Osteocyte (in vitro differentiated cells): ENCODE measurements at places on chromosomes 3 and 15.

DNA sequence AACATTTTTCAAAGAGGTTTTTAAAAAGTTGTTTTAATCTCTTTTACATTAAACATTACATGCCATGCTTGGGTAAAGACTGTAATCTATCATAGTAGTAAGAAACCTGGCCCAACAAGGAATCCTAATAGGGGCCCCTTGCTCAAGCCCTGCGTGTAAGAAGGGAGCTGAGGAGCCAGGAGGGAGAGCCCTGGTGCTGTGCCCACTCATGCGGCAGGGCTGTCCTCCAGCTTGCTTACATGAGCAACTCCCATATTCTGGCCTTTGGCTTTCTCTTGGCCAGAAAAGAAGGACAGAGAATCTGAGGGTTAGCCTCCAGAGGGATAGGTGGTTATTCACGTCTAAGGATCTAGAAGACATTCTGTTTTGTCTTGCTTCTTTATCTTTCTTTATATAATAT lies 49.8 kb downstream of the KBTBD12 start:
- DNase-seq: no peak

GRCh38 chr3:172106037-172106954 lies 66.9 kb downstream of the FNDC3B start:
- no peak for DNase-seq

DNA sequence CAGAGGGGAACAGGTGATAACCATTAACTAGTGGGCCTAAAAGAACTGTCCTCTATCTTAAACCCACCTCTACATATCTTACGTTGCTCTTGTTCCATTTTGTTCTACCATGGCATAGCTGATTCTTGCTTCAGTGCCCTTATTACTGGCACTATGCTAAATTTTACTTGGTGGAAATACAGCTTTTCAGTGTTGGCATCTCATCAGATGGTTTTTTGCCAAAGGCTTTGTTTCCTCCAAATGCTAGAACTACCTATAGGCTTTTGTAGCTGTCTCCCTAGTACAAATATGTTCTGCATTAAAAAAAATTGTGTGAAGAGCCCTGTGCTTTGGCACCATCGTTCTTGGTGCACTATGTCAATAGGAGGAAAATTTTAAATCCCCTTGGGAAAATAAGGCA lies 145.0 kb upstream of the ZBTB20 start:
- DNase-seq: no peak

GRCh38 chr15:63499611-63500010 lies 4.8 kb upstream of the USP3 start:
- no peak for DNase-seq

GRCh38 chr15:39108021-39108420 lies 472.9 kb upstream of the THBS1 start:
- no peak for DNase-seq

DNA sequence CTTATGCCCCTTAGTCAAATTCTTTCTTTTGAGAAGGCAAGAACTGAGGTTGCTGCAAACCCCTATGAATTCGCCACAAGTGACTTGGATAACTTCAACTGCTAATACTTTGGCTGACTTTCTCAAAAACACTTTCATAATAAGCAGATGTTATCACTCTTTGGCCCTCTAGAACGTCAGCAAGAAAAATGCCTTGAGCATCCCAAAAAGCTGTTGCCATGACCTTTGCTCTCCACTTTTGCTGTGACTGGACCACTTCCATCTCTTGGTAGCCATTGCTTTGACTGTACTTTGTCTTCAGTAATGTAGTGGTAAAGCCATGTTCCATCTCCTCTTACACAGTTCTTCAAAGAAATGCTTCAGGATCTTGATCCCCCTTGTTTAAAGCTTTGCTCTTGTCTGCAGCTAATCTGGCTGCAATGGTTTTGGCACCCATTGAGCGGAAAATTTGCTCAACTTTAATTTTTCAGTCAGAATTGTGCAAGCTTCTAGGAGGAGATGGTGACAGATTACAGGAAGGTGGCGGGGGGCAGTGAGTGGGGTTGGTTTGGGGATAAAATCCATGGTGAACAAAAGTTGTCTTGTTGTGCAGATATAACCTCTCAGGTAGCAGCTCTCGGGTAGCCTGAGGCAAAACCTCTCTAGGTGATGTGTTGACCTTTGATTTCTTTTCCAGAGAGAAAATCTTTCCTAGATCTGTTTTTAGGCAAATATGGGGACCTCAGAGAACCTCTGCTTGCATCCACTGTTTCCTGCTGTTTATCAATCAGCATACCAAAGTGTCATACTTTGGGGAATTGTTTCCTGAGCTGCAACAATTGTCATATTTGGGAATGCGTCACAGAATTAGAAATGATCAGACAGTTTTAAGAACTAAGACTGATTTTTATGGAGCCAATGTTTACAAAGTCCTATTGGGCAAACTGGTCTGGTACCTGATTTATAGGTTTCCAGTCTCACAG lies 83.6 kb downstream of the CCR1 start:
- DNase-seq: no peak

- DNase-seq: no peak
Observed at GRCh38 chr3:120568202-120568531, 28.0 kb upstream of the NDUFB4 start.

GRCh38 chr3:156723182-156723619 lies 48.8 kb downstream of the TIPARP start:
- no peak for DNase-seq

GRCh38 chr3:86654806-86655460 lies 336.0 kb downstream of the VGLL3 start:
- DNase-seq: no peak

- no peak for DNase-seq
Observed at GRCh38 chr3:159832024-159832423, 156.6 kb upstream of the IL12A start.

GRCh38 chr15:90412356-90413194 lies 24.5 kb downstream of the IQGAP1 start:
- DNase-seq: no peak

GRCh38 chr15:96298217-96298616 lies 32.3 kb upstream of the NR2F2 start:
- DNase-seq: no peak

- DNase-seq: no peak
Observed at GRCh38 chr15:85045615-85046014, 64.0 kb downstream of the PDE8A start.

DNA sequence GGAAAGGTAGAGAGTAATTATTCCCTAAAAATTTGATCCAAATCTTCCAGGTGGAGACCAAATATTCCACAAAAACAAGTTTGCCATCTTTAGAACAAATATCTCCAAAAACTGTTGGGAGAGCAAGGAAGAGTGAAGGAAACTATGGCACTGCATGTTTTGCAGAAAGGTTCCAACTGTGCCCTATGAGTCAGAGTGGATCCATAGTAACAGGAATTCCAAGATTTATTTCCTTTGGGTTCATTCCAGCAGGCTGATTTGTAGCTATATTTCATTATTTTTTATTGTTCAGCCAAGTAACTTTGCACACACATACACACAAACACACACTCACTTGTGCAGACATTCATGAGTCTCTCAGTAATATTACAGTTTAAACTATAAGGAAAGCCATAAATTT lies 459.7 kb upstream of the EPHA6 start:
- no peak for DNase-seq

GRCh38 chr3:51099794-51100535 lies 285.1 kb upstream of the MANF start:
- DNase-seq: no peak

GRCh38 chr3:157607826-157608405 lies 104.7 kb upstream of the VEPH1 start:
- no peak for DNase-seq

DNA sequence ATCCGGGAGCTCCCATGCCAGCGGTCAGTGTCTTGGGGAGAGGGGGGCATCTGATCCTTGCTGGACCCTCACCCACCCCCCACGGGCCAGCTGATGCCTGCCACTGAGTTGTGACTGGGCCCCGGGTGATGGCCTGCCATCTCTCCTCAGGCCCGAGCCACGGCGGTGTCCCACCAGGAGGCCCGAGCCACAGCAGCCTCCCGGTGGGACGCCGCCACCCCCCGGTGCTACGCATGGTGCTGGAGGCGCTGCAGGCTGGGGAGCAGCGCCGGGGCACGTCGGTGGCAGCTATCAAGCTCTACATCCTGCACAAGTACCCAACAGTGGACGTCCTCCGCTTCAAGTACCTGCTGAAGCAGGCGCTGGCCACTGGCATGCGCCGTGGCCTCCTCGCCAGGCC lies 4.3 kb downstream of the H1-8 start:
- no peak for DNase-seq

- DNase-seq: no peak
Observed at GRCh38 chr3:115341208-115341607, 194.1 kb upstream of the ZBTB20 start.

DNA sequence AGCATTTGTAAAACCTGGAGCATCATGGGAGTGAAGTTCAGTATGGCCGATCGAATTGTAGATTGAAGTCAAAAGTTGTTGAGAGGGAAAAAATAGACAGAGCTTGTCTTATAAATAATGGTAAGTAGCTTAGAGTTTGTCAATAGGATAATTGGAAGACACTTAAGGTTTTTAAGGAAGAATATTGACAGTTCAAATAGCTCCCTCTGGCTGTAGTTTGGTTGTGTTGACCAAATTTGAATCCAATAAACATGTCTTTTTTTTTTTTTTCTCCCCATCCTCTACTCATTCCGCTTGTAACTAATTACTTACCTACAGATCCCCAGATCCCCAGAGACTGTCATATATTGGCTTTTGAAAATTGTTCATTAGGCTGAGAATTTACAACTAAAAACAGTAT lies 677.0 kb downstream of the AGBL1 start:
- no peak for DNase-seq

- no peak for DNase-seq
Observed at GRCh38 chr3:126021702-126022101, 52.7 kb downstream of the ROPN1B start.

DNA sequence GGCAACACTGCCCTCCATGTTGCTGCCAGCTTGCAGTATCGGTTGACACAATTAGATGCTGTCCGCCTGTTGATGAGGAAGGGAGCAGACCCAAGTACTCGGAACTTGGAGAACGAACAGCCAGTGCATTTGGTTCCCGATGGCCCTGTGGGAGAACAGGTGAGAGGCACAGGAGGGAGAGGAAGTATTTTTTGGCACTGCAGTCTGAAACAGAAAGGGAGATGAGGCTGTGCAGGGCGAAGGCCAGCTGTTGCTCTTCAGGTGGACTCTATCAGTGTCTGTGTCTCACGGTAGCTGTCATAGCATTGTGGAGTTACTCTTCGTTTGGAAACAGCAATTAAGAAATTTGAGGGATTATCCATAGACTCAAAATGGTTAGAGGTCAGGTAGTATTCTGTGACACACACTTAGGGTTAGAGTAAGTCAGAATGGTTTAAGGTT lies 8.0 kb downstream of the NFKBIZ start:
- DNase-seq: no peak

DNA sequence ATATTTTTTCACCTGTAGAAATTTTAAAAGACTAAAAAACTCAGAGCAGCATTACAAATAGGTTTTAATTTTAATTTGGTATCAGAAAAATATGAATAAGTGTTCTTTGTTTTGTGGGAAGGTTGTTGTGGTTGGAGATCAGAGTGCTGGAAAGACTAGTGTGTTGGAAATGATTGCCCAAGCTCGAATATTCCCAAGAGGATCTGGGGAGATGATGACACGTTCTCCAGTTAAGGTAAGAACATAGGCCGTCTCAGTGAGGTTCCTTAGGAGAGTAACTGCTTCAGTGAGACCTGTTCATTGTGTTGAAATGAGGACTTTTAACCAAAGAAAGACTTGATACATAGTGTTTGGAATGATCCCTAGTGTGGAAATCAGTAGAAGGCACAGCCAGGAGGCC lies 44.8 kb downstream of the OPA1 start:
- DNase-seq: no peak

DNA sequence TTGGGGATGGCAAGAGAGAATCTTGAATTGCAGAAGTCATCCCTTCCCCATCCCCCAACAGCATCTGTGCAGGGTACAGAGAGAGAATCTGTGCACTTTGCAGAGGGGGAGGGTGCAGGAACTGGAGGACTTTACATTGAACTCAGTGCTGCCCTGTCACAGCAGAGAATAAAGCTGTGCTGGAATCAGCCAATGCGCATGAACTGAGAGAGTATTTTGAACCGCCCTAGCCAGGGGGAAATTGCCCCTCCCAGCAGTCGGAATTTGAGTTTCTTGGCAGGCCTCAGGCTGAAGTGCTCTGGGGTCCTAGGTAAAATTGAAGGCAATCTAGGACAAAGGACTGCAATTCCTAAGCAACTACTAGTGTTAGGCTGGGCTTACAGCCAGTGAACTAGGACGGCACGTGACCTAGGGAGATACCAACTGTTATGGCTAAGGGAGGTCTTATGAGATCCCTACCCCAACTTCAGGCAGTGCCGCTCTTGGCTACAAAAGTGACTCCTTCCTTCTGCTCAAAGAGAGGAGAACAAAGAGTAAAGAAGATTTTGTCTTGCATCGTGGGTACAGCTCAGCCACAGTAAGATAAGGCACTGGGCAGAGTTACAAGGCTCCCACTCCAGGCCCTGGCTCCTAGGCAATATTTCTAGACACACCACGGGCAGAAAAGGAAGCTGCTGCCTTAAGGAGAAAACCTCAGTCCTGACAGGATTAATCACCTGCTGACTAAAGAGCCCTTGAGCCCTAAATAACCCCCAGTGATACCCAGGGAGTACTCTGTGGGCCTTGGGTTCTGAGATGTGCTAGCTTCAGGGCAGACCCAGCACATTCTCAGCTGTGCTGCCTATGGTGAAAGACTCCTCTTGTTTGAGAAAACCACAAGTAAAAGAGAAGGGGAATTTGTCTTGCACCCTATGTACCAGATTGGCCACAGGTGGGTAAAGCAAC lies 300.5 kb upstream of the ALCAM start:
- no peak for DNase-seq

- no peak for DNase-seq
Observed at GRCh38 chr3:129240436-129240835, 9.0 kb upstream of the COPG1 start.

DNA sequence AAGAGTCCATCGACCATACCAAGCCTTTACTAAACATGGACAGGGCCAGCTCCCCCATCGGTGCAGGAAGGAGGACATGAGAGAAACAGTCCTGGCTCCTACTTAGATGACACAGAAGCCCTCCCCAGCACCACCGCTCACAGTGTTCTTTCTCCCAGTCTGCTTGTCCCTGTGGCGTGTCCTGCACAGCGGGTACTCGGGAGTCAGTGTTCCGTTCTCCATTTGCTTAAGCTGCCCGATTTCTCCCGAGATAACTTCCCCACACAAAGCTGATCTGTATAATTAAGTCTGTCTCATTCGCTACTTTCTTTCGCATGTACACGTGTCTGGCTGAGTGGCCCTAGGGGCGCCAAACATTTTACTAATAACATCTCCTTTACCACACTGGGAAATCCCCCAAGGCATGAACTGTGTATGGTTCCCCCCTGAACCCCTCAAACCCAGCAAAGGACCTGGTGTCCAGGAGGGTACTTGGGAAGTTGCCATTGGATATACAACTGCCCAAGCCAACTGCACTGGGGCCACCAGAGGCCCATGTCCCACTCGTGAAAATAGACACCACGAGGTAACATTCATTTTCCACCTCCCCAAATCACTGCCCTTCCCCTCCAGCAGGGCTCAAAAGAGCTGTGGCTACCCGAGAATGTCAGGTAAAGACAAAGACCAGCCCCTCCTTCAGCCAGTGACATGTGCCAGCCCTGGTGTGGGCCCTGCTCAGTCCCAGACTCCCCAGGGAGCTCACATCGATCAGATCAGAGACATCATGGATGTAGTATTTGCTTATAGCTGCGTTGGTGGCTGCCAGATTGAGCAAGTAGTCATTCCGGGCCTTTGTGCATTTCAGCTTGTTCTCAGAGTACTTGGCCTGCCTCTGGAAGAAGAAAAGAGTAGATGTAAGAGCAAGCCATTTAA lies 96.5 kb upstream of the RAD18 start:
- DNase-seq: no peak

- no peak for DNase-seq
Observed at GRCh38 chr15:78831229-78832207, 20.3 kb upstream of the ADAMTS7 start.

- DNase-seq: no peak
Observed at GRCh38 chr3:12830785-12831156, 10.6 kb downstream of the RPL32 start.
